Stimulated activated CD8-positive, alpha-beta memory T cell treated with anti-CD3 and anti-CD28 coated beads, Interleukin-7, amount 100 ng/mL, for 48 hours (primary cell): ENCODE measurements at places on chromosomes 7 and 10.

DNA sequence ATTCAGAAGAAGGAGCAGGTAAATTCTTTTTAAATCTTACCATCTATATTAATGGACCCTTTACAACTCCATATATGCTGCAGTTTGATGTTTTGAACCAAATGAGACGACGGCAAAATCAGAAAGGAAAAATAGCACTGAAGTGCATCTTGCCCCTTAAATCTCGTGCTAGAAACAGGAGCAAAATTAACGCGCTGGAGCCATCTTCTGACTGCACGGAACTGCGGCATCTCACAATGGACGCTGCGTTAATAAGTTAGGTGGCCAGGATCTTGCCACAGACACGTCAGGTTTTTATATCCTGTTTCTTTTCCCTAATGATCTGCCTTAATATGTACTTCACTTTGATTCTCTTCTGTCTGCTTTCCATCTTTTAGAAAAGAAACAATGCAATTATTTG, 354.5 kb downstream of the TFEC start:
- DNase-seq: no peak

DNA sequence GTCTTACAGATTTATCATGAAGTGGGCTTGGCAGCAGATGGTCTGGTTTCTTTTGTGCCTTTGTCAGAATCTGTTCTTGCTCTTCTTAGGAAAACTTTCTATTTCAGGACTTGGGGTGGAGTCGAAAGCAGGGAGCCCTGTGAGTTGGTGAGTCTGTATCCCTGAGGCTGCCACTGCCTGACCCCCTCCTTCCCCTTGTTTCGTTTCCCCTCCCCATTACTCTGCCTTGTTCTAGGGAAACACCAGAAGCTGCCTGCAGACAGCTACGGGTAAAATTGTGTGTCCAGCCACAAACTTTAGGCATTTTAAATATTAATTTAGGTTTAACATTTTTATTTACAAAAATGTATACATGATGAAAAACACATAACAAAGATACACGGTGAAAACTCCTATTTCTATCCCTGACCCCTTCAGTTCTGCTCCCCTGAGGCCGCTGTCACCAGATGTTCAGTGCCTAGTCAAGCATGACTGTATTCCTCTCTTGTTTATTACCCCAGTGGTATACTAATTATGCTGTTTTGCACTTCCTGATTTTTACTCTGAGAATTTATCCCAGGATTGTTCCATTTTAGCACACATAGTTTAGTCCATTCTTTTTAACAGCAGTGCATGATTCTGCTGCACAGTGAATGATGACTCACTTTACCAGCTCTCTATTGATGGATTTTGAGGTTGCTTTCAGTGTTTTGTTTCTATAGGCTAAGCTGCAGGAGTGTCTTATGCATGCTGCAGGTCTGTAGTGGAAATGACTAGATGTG, 9.1 kb downstream of the TSPAN14 start:
- no peak for DNase-seq

DNA sequence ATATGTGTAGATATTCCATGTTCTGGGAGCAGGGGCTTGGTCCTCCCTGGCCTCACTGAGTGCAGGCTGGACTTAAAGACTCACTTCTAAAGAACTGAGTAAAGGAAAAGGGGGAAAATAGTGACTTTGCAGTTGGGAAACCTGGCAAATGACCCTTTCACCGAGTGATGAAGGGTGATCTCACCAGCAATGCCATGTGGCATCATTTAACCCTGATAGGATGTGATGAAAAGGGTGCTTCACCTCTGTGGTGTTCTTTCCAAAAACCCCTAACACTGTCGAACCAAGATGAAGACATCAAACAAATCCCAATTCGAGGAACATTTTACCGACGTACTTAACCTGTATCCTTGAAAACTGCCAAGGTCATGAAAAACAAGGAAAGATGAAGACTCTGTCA, 71.9 kb downstream of the AOAH start:
- DNase-seq: no peak

DNA sequence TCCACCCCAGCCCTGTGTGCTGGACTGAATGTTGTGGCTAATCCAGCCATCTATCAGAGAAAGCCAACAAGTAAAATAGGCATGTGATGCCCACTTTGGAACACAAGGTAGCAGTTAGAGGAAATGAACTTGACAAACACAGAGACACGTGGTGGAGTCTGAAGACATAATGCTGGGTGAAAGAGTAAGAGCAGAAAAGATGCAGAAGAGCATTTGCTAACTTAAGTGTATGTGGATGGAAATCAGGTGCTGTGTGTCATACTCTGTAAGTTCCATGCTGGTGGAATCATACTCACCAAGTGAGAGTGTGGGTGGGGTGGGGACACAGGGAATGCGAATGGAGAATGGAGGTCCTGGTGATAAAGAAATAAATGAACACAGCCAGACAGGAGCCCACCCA, 22.8 kb downstream of the WDFY4 start:
- no peak for DNase-seq

GRCh38 chr10:84850826-84851225, 522.4 kb downstream of the CCSER2 start:
- no peak for DNase-seq

- no peak for DNase-seq
Measured at GRCh38 chr10:100516847-100517246, 2.8 kb downstream of the SEC31B start.

GRCh38 chr10:131314148-131314547, 2.6 kb upstream of the TCERG1L start:
- no peak for DNase-seq

DNA sequence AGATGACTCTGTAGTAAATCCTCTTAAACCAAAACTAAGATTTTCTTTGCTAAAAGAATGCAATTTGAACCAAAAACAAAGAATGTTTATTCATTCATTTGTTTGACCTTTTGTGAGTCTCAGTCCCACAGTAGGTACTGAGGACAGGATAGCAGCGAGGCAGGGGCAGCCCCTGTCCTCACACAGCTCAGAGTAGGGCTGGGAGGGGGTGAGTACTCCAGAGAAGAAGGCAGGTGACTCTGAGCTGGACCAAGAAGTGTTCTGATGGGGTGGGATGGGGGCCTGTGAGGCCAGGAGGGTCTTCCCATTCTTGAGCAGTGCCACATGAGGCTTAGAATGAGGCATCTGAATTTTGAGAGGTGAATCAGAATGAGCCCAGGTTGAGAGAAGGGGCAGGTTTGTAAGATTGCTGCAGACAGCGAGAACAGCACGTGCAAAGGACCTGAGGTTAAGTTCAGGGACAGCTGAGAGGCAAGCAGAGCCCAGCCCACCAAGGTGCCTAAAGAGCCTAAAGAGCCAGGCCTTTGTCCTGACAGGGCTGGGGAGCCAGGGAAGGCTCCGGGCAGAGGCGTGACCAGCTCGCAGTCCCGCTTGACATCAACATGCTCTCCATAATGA, 56.9 kb upstream of the CHST15 start:
- DNase-seq: no peak

- DNase-seq: no peak
Measured at GRCh38 chr7:43870316-43870715, 999 bp upstream of the MRPS24 start.

GRCh38 chr7:140364819-140365218, 33.5 kb downstream of the SLC37A3 start:
- no peak for DNase-seq

DNA sequence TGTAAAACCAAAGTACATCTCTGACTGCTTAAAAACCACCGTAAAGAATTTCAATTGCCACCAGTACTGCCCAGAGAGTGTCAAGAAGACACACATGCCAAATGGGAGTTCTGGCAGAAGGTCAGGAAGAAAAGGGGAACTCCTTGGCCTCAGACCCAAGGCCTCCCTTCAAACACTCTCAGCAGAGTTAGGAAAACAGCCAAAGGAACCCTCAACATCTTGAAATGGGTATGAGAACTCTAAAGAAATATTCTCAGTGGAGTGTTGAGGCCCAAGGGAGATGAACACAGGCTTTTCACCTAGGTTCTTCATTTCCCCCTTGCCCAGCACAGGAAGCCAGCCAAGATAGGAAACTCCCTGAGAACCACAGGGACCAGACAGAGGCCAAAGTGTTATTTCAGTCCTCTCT, 96.1 kb upstream of the ASAH2 start:
- DNase-seq: no peak

DNA sequence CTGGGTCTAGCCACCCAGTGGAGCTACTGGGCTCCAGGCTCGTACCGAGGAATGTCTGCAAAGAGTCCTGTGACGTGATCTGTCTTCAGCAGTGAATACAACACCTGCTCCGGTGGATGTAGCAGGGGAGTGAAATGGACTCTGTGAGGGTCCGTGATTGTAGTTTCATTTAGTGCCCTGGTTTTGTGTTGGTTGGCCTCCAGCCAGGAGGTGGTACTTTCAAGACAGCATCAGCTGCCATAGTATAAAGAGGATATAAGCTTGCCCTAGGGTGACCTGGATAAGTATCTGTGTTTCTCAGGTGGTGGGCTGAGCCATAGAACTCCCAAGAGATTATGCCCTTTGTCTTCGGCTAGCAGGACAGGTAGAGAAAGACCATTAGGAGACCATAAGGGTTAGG, 24.6 kb upstream of the WNT2 start:
- no peak for DNase-seq

DNA sequence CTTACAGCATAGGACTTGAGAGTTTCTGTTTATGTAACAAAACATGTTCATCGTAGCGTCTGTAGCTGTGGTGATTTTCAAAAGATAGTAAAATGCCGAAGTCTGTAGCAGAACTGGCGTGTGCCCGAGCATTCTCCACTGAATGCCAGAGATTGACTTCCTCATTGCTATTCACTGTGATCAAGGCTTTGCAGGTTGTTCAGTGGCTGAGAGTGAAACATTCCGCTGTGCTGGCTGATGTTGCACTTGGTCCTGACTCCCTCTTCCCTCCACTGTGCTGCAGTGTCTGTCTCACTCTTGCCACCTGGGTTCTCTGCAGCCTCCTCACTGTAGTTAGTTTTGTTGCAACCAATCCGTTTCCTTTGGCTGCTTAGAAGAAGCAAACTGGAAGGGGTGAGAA, 37.6 kb downstream of the FHIP2A start:
- no peak for DNase-seq

DNA sequence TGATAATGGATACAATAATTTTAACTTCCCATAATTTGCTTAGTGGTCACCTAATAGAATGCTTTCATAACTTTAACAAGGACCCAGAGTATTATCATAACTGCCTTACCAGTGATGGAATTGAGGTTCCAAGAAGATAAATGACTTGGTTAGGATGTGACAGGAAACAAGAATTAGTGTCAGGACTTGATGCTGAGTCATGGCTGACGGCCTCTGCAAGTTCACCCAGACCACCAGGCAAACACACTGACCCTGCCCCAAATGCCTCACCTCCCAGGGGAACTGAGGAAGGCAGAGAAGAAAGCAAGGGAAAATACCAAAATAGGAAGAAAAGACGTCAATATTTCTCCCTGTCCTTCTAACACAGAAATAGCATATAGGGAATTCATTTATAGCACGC, 636.3 kb downstream of the PARD3 start:
- DNase-seq: no peak

- DNase-seq: no peak
Measured at GRCh38 chr7:95318501-95319100, 5.7 kb downstream of the PON1 start.

DNA sequence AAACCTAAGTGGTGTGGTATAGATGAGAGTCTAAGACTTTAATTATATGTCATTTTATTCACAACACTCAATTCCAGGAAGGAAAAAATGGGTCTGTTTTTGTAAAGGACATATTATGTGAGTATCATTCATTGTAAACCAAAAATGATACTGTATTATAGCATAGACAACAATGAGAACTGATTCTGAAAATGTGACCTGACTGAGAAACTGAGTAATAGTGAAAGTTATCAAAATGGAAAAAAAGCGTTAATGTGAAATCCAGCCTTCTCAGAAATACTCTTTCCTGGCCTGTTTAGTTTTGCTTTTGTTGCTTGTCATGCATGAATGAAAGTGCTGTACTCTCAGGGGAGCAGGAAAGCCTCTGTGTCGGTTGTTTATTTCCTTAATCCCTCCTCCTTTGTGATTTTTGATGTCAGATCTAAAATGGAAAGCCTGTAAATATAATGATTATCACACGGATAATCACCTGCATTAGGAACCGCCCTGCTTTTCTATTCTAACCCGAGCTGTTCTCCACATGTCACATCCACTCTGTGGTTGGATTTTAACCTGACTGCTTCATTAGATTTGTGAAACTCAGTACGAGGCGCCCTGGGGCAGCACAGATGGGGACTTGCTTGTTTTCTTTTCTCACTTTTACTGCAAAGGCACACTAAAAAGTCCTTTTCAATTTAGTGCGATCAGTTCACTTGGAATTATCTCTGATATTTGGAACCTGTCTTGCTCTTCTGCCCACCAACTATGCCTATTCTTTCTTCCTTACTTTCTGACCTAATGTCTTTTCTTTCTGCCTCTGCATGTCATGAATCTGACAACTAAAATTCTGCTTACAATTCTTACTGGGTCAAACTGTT, 240.9 kb upstream of the KAT6B start:
- DNase-seq: peak; percentile 33

GRCh38 chr10:46236941-46237681, 49.7 kb upstream of the ANTXRL start:
- DNase-seq: no peak

DNA sequence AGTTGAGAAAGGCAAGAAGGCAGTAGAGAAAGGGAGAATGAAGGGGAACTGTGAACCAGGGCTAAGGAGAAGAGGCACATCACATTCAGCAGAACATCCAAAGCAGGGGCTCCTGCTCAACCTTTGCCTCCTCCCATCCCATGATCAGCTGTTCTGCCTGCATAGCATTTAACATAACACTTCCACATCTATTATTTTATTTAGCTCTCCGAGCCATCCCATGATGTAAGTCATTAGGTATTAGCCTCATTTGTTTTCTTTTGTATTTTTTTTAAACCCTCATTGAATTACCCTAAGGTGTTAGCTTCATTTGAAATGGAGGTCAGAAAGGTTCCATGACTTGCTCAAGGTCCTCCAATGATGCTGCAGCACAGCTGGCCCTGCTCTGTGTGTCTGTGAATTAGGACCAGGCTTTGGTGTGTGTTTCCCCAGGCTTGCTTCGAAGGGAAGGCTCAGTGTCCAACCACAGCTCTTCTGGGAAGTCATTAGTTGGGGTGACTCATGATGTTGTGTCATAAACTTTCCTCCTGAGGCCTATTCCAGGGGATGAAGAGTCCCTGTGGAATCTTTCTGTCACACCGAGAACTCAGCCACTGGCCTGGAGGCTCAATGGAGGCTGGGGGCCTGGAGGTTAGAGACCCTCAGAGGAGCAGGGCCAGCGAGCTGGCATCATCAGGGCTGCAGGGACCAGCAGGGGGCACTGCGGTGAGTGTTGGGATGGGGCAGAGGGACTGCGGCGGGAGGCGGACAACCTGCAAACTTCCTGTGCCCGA, 16.5 kb downstream of the NPFFR1 start:
- no peak for DNase-seq

- DNase-seq: no peak
Measured at GRCh38 chr10:68574051-68574450, 13.9 kb downstream of the TET1 start.

DNA sequence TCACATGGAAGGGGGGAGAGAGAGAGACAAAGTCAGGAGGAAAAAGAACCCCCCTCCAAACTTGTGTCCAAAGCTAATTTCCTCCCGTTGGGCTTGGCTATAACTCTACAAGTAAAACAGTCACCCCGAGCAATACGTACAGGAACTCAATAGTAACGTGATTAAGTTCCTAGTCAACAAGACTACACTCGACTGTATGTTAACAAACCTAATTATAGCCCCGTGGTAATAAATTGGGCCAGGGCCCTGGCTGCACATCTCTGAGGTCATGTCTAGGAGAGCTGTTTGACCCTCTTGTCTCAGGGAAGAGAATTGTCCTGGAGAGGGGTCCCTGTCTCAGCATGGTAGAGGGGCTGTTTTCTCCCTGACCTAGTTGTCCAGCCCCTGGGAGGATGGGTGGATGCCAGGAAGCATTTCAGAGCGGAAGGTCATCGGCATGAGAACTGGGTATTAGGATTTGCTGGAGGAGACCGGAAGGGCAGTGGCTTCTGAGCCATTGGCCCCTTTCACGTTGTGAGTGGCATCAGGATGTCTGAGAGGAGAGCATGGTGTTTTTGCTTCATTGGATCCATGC, 60.2 kb upstream of the COMTD1 start:
- DNase-seq: no peak
